ENCODE measurements at places on chromosomes 16 and 17. TPM values are rescaled to one million over a fixed set of nuclear protein-coding genes. Genes with fewer than 3 reads are reported as not detected.

The INPP5K gene
- total RNA-seq: 88.0 TPM

The CACNA1H gene
- 0.05 TPM for total RNA-seq

The GPR179 gene
- total RNA-seq: not detected

The CBLN1 gene
- total RNA-seq: not detected

The HAP1 gene
- total RNA-seq: 0.23 TPM

The CFAP97D1 gene
- total RNA-seq: not detected

The TLCD3A gene
- total RNA-seq: 17.9 TPM

The SLC12A3 gene
- not detected for total RNA-seq

The WNT3 gene
- 0.85 TPM for total RNA-seq

The SETD1A gene
- total RNA-seq: 5.3 TPM

The BCAR1 gene
- total RNA-seq: 300 TPM

The KRTAP2-2 gene
- total RNA-seq: not detected

The EPN3 gene
- total RNA-seq: under 0.01 TPM

The ARHGAP27 gene
- 66.5 TPM for total RNA-seq

The HAS3 gene
- 4.5 TPM for total RNA-seq

The CDRT15 gene
- total RNA-seq: not detected

The NUBP2 gene
- 91.8 TPM for total RNA-seq

The VASN gene
- total RNA-seq: 1.9 TPM

The TBC1D3C gene
- total RNA-seq: 0.56 TPM

The ZG16B gene
- 0.68 TPM for total RNA-seq

The MILR1 gene
- total RNA-seq: 3.2 TPM

The DRC7 gene
- not detected for total RNA-seq

The FSCN2 gene
- 0.42 TPM for total RNA-seq

The NUPR1 gene
- total RNA-seq: 3.8 TPM

The BAIAP3 gene
- 1.4 TPM for total RNA-seq

The ADAMTS18 gene
- 64.5 TPM for total RNA-seq

Measured in dermis blood vessel endothelial cell (primary cell).